ENCODE measurements at places on chromosomes 4 and X. TPM values are rescaled to one million over a fixed set of nuclear protein-coding genes. Genes with fewer than 3 reads are reported as not detected.

MAGEE2 gene
- polyA plus RNA-seq: not detected

CD99 gene
- 198 TPM for polyA plus RNA-seq

GPR173 gene
- polyA plus RNA-seq: 0.22 TPM

ZNF711 gene
- 1.2 TPM for polyA plus RNA-seq

CRLF2 gene
- polyA plus RNA-seq: not detected

SLBP gene
- polyA plus RNA-seq: 38.5 TPM

RBMXL3 gene
- not detected for polyA plus RNA-seq
